Left forelimb (tissue), 1 donor: ENCODE measurements at places on chromosomes 6 and 20.

GRCh38 chr6:25542984-25543910 lies 108.8 kb upstream of the SCGN start:
- no peak for DNase-seq

DNA sequence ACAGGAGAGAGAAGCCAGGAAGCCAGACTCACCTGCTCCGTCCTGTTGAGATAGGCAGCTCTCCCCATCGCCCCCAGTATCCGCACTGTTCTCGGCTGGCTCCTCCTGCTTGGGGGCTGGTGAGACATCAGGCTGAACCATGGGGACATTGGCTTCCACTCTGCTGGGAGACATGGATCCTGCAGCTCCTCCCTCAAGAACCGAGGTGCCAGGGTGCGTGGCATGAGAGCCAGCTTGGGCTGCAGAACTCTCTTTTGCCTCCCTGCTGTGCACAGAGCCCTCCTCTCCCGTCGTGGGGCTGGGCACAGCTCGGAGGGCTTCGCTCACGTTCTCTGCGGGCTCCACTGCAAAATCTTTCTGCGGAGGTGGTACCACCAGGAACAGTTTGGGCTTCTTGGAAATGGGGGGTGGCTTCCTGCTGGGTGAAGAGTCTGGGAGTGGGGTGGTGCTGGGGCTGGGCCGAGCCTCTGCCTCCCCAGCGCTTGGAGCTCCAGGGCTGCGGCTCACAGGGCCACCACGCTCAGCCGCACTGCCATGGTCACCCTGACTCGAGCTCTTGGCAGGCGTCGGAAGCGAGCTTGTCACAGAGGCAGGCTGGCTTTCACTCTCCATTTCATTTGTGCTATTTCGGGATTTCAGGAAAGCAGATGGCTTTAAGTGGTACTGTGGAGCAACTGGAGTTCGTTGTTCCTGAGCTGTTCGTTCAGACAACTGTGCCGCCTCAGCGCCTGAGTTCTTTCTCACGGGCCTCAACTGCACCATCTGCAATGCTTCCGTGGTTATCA lies 26.5 kb downstream of the HEBP2 start:
- DNase-seq: no peak

DNA sequence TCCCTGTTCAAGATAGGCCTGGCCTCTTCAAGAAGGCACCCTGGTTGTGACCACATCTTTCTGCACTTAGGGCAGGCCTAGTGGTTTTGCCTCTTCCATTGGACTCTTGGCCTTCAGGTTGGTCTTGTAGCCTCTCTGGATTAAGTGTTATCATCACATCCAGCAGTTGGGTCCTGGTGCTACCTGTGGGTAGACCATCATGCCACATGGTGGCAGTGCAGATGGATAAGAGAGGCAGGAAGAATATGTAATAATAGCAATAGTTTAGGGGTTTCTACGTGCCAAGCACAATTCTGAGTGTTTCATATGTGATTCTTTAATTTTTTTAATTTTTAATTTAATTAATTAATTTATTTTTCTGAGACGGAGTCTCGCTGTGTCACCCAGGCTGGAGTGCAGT lies 28.5 kb upstream of the SNRPB2 start:
- DNase-seq: no peak

DNA sequence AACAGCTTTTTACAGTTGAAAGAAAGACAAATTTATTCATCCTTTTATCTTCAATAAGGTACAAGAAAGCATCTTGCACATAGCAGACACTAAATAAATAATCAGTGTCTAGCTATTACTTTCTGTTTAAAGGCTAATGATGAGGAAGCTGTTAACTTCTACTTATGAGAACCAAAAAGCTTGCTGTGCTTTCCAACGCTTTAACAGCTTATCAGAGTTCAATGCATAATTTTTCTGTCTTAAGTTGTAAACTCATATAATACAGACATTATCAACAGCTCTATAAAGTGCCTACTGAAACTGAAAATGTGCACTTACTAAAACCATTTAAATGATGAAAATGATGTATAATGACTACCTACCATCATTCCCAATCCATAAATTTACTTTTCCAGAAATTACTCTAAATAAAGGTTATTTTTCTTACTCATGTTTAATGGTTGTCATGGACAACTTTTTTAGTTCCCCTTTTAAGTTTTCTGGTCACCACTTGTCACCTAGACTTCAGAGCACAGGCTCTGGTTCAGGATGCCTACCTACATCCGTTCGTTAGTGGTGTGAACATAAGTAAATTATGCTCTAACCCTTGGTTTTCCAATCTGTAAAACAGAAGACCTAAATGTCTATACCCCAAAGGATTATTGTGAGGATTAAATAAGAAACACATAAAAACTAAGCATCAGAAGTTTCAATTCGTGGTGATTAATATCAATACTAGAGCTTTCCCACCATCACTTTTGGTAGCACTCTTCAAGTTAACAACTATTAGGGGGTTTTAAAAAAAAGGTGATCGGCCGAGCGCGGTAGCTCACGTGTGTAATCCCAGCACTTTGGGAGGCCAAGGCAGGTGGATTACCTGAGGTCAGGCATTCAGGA lies 8.0 kb downstream of the PNISR start:
- DNase-seq: no peak

GRCh38 chr6:34237316-34237721 lies 646 bp downstream of the HMGA1 start:
- no peak for DNase-seq

DNA sequence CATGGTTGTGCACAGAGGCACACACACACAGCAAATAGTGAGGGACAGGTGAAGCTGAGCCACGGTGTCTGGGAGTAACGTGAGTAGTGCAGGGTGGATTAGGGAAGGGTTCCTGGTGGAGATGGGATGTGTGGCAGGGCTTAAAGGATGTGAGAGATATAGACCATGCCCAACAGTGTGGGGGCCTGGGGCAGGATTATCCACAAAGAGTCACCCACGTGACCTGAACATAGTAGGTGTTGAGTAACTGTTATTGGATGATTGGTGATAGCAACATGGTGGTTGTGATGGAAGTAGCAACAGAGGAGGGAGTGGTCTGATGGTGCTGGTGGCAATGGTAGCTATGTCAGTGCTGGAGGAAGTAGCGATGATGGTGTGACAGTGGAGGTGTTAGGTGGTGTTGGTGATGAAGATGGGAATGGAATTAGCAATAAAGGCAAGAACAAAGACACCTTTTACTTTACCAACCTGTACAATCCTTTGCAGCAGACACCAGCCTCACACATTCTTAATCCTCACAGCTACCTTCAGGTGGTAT lies 135.1 kb downstream of the MRPL14 start:
- no peak for DNase-seq

DNA sequence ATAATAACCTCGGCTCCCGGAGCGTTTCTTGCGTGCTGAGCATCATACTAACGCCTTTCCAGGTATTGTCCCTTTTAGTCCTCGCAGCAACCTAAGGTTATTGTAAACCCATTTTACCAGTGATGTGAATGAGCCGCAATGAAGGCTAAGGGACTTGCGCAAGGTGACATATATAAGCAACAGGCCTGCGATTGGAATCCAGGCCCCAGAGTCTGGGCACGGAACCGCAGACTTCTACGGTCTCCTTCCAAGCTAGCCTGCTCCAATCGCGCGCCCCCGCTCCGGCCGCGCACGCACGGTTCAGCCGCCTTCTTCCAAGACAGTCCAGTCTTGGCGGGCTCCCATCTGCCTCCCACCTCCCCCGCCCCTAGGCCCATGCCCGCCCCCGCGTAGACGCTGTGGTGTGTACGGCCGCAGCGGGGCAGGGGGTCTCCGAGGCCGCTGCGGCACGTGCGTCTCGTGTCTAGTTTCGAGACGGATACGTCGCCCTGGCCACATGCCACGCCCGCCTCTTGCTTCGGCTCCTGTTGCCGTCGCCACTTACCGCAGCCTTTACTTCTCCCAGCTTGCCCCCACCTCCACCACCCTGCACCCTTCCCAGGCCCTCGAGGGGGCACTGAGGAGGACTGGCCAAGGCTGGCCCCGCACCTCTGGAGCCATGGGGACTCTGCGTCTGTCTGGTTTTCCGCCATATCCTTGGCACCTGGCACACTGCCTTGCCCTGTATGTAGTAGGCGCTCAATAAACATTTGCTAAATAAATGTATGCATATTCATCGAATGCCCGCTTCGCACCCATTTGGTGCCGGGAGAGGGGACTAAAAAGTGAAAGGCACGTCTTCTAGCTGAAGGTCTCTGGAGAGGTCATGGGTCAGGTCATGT lies 855 bp upstream of the GFOD1 start:
- DNase-seq: peak; percentile 75

- no peak for DNase-seq
These were observed 112.7 kb upstream of the TNFAIP3 start for GRCh38 chr6:137754366-137754765.

DNA sequence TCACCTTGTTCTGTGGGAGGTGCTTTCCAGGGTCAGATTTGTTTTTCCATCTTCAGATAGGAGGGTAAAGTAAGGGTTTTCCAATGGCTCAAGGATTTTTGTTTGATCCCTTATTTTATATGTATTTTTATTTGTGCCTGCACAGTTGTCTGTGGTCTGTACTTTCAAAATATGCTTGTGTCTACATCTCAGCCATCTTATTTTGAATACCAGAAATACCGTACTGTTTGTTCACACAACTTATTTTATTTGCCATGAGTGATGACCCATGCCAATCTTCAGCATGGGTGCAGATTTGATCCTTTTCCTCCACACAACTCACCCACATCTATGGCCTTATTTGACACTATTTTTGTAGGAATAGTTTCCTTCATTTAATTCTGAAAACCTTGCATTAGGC lies 72.2 kb upstream of the PTCHD4 start:
- no peak for DNase-seq

DNA sequence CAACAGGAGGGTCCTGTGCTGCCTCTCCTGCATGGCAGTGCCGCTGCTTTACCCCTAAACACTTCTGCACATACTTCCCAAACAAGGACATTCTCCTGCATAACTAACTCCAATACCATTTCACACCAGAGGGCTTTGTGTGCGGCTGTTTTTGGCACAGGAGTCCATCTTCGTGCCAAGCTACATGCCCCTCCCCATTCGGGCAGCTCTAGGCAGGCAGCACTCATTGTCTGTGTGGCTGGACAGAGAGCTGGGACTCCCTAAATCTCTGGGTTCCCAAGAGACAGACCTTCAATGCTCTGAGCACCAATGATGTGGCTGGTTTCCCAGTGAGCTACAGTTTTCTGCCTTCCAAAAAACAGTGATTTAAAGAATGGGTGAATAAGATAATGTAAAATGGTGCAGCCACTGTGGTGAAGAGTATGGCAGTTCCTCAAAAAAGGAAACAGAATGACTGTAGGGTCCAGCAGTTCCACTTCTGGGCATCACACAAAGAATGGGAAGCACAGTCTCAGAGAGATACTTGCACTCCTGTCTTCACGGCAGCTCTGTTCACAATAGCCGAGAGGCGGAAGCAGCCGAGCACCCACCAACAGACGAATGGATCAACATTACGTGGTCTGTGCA lies 80.3 kb upstream of the DUSP22 start:
- no peak for DNase-seq

GRCh38 chr6:65064844-65065243 lies 642.2 kb downstream of the EYS start:
- DNase-seq: no peak

DNA sequence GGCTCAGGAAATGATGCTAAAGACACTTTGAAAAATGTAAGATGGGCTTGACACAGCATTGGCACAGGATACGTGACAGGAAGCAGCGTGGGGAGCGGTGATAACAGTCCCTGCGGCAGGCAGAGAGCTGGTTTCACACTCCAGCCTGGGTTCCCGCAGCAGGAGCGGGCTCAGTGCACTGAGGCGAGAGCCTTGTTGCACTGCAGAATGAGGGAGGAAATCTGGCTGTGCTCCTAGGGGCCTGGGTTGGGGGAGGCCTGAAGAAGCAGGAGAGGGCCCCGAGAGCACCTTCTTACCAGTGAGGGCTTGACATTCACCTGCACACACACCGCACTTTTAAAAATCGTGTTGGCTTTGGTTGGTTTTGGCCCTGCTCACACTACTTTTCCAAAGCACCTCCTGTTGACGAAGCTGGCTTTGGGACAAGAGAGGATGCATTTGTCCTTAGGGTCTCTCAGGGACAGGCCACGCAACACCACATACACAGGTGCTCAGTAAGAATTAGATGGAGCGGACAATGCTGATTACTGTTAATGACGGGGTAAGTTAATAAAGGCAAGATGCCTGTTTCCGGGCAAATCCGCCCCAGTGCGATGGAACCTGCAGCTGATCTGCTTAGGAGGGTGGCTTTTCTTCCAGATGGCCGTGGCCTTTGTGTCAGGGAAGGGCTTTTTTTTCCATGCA lies 49.4 kb upstream of the ARMC2 start:
- no peak for DNase-seq

DNA sequence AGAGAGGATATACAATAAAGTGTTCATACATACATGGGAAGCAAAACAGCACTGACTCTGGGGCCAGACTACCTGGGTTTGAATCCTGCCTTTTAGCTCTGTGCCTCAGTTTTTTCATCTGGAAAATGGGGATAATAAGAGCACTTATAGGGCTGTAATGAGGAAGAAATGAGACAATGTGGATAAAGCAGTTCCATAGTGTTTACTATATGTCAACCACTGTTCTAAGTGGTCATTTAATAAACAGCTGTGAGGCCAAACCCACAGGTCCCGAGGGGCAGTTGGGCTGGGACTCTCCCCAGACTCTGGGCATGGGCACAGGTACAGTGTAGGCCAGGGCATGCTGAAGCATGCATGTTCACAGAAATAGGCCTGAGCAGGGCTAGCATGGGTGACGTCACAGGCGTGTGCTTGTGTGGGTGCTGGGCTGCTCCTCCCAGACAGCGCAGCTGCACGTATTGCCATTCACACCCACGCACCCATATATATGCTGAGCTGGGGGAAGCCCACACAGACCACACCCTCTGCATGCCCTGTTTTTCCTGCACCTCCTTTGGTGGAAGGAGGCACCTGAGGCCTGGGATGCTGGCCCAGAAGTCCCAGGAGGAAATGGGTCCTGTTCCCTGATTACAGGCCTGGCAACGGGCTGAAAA lies 3.5 kb upstream of the PLCG1 start:
- no peak for DNase-seq

GRCh38 chr6:39266375-39266774 lies 37.1 kb upstream of the KCNK5 start:
- DNase-seq: no peak

DNA sequence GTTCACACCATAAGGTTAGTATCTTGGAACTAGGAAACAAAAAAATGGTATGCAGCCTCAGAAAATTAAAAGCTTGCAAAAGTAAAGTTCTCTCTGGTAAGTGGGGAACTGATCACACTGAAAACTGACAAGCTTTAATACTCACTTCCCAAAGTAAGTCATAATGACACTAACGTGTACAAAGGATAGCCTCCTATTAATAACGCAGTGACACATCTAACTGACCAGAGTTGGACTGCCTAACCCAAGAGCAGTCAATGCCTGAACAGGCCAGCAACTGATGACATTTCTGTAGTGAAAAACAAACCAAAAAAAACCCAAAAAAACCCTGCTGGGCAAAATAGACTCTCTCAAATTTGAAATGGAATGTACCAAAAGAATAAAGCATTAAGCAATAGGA lies 30.7 kb downstream of the CHD6 start:
- no peak for DNase-seq

GRCh38 chr20:16491294-16491905 lies 81.8 kb downstream of the KIF16B start:
- no peak for DNase-seq

DNA sequence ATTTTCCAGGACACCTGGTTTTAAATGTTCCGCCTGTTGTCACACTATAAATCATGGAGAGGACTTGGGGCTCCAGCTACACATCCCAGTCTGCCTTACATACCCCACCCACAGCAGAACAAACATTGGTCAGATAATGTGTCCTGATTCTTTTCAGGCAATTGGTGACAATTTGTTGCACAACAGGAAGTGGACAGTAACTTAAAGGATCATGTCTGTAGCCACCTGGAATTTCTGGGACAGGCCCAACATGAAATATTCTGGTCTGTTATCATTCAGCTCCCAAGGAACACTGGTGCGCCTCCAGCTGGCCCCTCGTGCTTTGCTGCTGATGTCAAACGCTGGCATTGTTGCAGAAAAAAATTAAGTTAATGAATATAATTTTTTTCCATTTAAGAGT lies 117.2 kb downstream of the SOBP start:
- no peak for DNase-seq
